Cortex of kidney (tissue), 1 donor: ENCODE measurements at places on chromosomes 2 and 18.

DNA sequence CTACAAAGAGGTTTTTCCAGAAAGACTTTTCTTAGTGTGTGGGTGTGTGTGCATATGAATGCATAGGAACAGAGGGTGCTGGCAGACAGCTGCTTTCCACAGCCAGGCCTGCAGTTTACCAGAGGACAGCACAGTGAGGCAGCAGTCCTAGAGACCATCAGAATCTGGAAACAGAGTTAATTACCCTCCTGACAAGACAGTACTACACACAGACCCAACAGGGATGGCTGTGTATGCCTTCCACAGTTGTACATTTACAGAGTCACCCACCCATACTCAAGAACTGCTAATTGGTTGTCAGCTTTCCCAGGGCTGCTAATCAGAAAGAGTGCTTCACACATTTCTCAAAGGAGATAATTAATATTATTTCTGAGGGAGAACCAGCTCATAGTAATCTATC, 104.7 kb downstream of the FEZ2 start:
- DNase-seq: no peak

DNA sequence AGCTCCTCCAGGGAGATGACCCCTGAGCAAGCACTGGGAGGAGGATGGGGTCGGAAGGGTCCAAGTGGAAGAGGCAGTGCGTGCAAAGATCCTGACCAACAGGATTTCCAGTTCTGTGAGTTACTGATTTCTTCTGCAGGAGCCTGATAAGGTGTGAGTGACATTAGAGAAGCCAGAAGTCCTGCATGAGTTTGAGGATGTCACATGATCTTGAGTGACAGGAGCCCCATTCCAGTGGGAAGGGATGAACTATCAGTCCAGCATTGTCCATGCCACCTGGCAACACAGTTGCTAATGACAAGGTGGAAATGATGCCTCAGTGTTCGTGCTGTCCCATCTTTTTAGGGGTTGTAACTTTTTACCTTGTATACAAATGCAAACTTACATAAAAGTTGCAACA, 285.1 kb upstream of the HDAC4 start:
- DNase-seq: no peak

DNA sequence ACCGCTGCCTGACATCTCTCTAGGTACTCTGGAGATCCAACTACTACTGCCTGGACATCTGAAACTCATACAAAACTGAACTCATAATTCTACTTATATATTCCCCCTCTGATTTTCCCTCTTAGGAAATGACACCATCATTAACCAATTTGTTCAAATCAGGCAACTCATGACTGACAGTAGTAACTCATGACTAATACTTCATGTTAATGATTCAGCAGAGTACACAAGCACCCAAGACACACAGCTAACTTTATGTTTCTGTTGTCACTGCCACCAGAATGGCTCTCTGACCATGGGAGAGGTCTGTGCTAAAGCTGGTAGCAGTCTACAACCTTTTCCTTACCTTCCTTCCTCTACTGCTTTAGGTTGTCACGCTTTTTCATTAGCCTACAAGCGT, 91.1 kb downstream of the ITSN2 start:
- DNase-seq: no peak

GRCh38 chr18:79797518-79798345, at the start of gene KCNG2:
Gene KCNG2 (plus strand): TSS chr18:79797938. CDS start chr18:79863668, 65,730 bp downstream.
- no peak for DNase-seq

GRCh38 chr18:67735506-67735905, 219.0 kb upstream of the DSEL start:
- no peak for DNase-seq

- no peak for DNase-seq
Measured at GRCh38 chr2:73249636-73250035, 15.5 kb downstream of the CCT7 start.

DNA sequence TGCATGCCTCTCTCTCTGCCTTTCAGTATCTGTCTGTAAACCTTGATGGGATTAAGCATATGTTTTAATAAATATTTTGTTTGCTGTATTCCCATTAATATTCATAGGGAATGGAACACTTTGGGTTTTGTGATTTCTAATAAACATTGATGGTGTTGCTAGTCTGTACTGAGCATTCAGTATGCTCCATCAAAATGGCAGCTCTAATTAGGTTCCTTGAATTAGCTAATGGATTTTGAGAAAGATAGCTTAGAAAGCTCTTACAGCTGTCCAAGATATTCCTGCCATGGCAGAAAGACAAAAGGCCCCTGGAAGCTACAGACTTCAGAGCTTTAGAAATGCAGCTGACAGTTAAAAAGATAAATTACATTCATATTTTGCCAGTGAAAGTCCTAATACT, 199.2 kb upstream of the NRP2 start:
- DNase-seq: no peak

- DNase-seq: no peak
Measured at GRCh38 chr18:13051950-13052349, 60.8 kb downstream of the CEP192 start.

- DNase-seq: no peak
Measured at GRCh38 chr2:8640498-8640897, 41.4 kb upstream of the ID2 start.

DNA sequence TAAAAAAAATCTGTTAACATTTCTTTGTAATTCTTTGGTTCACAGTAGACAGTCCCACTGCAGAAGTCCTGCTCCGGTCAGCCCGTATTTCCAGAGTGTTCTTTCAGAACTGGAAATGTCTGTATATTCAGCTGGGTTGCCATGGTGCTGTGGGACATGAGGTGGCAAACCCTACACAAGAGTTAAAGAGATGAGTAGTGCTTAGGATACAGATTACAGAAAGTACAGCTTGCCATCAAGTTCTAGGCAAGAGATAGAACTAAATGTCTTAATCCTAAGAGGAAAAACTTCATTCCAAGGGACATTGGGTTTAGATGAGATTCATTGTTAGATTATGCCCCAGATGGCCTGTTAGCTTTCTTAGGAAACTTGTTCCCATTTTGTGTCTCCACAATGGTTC, 60.1 kb downstream of the FMNL2 start:
- DNase-seq: no peak

GRCh38 chr2:11925295-11926066, 179.0 kb downstream of the LPIN1 start:
- no peak for DNase-seq

DNA sequence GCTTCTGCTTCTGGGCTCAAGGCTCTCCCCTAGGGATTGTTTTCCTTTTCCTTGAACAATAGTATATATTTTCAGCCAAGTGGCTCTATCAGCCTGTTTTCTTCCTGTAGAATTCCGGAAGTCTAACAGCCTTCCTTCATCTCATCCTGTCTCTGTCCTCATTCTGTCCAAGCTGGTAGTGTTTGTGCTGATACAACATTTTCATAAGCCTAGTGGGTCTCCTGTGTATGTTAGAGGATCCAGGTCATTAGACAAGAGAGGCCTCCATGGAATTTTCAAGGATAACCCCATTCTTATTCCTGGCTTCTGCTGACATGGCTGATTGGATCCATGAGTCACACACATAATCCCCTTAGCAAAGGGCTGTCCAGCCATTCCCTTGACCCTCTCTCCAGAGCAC, 467.6 kb downstream of the PTPRM start:
- DNase-seq: no peak

- no peak for DNase-seq
Measured at GRCh38 chr2:157415591-157416101, 28.2 kb downstream of the CYTIP start.

GRCh38 chr2:39225567-39225966, 18.2 kb downstream of the CDKL4 start:
- no peak for DNase-seq

- no peak for DNase-seq
Measured at GRCh38 chr2:28993206-28993960, 12.3 kb downstream of the TOGARAM2 start.

DNA sequence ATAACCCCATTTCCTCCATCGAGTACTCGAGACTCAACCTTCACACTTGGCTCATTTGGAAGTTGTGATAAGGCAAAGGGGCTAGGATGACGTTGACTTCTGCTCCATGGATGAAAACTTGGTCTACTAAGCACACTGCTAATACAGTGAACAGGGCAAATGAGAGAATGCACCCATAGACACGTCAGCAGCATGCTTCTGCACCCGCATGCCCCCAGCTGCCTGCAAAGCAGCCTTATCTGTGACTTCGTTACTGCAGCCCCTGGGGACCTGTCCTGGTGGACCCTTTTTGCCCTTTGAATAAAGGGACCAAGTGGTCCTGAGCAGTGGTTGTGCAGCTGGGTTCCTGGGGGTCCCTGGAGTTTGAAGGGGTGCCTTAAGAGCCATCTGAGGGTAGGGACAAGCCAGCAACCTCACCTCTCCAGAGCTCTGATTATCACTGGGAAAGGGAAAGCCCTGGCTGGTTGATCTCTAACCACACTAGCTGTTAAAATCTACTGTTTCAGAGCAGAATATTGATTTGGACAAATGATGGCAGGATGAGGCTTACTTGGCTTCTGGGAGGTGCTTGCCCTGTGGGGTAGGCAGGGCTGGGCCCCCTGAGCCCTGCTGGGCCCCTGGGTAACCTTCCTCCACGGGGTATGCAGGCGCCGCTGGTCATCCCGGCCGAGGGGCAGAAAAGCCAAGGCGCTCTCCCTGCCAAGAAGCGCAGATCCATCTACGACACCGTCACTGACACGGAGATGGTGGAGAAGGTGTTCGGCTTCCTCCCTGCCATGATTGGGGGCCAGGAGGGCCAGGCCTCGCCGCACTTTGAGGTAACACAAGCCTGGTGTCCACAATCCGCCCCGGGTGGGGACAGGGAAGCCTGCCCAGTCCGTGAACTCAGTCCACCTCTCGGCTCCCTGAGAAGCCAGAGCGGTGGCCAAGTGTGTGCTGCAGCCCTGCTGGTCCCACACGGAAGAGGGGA, 37.6 kb upstream of the GPR17 start:
- no peak for DNase-seq

- no peak for DNase-seq
Measured at GRCh38 chr2:138699421-138699820, 80.8 kb downstream of the NXPH2 start.

DNA sequence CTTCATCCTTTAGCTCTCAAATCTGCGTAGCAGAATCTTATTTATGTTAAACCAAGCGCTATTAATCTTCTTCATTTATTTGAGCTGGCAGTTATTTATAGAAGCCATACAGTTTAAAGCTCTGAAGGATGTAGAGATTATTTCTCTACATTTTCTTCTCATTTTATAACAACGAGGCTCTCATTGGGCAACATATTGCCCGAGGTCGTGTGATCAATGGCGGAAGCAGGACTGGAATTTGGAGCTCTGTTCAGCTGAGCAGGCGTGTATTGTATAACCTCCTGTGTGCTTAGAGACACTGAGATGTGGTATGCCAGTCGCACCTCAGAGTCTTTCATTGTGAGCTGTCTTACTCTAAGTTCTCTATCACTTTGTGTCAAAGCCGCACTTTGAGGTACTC, 17.5 kb upstream of the DRC1 start:
- no peak for DNase-seq

GRCh38 chr2:231693956-231694355, 14.4 kb upstream of the PTMA start:
- no peak for DNase-seq

DNA sequence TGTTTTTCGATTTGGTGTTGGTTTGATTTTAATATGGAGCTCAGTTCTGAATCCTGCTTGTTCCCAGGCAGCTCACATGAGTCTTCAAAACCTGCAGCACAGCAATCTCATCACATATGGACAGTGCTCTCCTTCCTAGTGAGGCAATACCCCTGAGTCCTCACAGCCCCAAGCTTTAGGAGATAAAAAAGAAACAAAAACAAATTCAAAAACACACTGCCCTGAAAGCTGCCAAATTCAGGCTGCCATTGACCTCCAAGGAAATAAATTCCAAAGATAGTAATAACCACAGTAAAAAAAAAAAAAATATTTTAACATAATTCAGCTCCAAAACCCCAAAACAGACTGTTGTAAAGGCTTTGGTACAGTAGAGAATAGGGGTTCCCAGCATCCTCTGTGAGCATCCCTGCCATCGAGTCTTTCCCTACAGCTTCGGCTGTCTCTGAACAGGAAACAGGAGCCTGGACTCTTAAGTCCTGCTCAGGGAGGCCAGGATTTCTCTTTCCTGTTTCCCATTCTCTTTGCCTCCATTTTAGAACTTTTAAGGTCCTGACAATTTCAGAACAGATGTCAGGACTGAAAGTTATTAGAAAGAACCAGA, 14.7 kb upstream of the SP3 start:
- no peak for DNase-seq

DNA sequence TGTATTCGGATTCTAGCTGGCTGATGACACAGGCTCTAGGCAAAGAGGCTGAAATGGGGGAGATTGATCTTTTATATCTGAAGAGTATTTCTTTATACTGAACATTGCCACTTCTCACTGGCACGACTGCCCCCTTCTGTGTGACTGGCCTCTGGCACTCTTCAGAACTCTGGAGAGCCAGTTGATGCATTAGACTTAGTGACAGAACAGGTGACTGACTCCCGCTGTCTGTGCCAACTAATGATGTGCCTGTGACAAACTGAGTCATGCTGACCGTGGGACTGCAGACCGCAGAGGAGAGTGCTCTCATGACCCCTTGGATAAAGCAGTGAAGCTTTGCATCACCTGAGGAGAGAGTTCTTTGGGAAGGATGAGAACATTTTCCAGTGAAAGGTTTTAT, 14.4 kb downstream of the MGAT5 start:
- no peak for DNase-seq

DNA sequence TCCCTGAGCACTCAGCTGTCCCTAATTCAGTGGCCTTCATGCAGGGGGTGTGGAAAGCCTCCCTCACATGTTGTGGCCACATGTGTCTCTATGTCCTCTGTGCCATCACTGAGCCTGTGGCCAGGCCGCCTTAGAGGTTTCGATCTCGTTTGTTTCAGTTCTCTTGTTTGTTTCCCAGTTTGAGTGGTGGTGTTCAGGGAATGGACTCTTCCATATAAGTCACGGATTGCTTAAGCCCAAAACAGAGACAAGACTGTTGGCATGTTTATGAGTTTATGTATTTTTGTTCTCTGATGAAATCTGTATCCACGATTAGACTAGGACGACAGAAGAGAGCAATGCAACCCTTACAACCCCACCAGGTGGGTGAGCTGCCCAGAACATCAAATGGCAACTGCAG, 134.5 kb downstream of the CCBE1 start:
- no peak for DNase-seq

DNA sequence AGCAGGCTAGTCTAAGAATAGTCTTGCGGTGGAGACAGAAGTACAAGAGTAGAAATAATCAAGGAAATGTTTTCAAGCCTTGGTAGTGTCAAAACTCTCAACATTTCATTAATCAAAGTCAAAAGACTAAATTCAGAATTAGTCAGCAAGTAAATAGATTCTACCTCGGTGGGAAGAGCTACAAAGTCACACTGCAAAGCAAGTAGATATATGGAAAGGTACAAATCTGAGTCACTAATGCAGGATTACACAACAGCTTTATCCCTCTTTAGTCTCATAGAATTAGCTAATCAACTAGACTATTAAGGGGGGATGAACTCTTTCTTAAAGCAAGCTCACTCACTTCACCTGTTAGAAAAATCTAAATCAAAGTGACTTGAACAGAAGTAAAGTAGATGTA, 568.7 kb upstream of the CNTNAP5 start:
- DNase-seq: no peak

DNA sequence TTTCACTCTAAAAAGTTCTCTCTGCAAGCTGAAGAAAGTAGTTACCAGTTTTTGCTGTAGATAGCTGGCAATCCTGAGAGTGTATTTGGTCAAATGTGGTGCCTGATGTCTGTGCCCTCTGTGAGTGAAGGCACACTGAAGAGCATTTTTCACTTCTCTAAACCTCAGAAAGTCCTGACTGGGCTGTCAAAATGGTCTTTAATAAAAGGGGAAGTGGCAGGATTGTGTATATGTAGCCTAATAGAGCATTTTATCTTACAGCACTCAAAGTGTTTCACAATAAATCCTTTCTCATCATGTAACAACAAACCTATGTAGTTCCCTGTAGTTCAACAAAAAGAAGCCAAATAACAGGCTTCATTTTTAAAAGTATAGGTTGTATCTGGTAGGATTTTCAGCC, 1552.3 kb upstream of the SLC39A10 start:
- no peak for DNase-seq
